ENCODE measurements at places on chromosomes 7 and 10. TPM values are rescaled to one million over a fixed set of nuclear protein-coding genes. Genes with fewer than 3 reads are reported as not detected.

DNA sequence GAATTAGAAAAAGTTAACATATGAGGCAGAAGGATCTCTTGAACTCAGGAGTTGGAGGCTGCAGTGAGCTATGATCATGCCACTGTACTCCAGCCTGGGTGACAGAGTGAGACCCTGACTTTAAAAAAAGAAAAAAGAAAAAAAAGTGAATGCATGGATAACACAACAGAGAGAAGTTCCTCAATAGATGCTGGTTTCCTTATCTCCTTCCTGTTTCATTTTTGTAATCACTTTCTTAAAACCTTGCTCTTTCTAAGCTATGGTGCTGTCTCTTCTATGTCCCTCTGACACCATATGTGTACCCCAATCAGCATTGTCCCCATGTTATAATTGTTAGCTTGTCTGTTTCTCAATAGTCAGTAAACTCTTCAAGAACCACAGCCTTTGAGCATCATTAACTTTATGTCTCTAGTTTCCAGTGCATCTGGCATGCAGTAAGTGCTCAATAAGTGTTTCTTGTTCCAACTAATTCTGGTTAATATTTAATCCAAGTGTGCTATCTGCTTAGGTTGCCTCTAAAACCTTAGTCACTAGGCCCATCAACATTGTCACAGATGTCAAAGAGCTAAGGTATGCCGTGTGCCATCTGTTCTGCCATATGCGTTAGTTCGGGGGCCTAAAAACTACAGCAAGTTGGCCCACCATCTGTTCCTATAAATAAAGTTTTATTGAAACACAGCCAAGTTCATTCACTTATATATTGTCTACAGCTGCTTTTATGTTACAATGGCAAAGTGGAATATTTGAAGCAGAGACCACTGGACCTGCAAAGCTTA, 36.2 kb downstream of the MPP7 start:
- DNase-seq: no peak

- peak; percentile 87 for DNase-seq
Measured at GRCh38 chr7:28041508-28042314, 138.9 kb downstream of the JAZF1 start.

- DNase-seq: no peak
Measured at GRCh38 chr7:26546508-26547053, 254.9 kb downstream of the SNX10 start.

DNA sequence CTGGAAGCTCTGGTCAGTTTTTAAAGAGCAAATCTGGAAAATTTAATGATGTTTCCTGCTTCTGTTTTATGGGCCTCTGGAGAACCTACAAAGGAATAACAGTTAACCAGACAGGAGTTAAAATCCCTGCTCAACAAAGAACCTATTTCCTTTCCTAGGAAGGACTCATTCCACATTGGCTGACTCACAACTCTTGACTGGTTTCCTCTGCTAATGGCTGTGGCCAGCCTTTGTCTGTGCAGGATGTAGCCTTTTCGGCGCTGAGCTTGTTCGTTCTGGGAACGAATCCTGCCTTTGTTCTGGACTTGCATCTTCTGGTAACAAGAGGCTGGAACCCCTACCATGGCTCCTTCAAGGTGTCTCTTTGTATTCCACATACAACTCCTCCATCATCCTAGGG, 112.8 kb upstream of the PDCD4 start:
- DNase-seq: no peak

GRCh38 chr10:72810976-72811375, 82.6 kb upstream of the OIT3 start:
- no peak for DNase-seq

GRCh38 chr10:130141878-130142277, 5.7 kb downstream of the GLRX3 start:
- no peak for DNase-seq

The SLC26A5 gene
- polyA plus RNA-seq: not detected

- peak; percentile 84 for DNase-seq
Measured at GRCh38 chr10:69716711-69717560, 84.8 kb upstream of the COL13A1 start.

GRCh38 chr10:5479481-5480161, 19.7 kb downstream of the CALML5 start:
- DNase-seq: no peak

DNA sequence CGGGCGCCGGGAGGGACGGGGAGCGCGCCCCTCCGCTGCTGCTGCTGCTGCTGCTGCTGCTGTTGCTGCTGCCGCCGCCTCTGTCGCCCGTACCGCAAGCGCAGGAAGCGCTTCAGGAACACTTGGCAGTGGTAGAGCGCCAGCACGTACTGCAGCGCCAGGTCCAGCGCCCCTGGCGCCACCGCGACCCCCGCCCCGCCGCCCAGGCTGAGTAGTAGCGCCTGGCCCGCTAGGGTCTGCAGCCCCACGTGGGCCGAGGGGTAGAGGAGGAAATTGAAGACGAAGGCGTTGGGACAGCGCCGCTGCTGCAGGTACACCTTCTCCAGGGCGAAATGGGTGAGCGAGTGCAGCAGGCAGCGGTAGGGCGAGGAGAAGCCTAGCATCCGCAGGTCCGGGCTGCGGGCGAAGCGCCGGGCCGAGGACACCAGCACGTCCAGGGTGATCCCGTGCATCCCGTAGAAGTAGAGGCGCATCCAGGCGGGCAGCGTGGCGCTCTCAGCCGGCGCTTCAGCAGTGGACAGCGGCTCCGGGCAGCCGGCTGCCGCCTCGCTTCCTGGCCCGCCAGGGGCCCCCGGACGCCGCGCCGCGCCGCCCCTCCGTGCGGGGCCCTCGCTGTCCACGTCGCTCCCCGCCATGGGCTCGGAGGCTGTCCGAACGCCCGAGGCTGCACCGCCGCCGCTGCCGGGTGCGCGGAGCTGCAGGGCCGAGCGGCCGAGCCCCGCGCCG, at the start of gene TMEM229A:
TMEM229A (minus strand) TSS at position 699 of the 726 bp plus-strand sequence; CDS start at position 635, 64 bp downstream.
- peak; percentile 22 for DNase-seq

DNA sequence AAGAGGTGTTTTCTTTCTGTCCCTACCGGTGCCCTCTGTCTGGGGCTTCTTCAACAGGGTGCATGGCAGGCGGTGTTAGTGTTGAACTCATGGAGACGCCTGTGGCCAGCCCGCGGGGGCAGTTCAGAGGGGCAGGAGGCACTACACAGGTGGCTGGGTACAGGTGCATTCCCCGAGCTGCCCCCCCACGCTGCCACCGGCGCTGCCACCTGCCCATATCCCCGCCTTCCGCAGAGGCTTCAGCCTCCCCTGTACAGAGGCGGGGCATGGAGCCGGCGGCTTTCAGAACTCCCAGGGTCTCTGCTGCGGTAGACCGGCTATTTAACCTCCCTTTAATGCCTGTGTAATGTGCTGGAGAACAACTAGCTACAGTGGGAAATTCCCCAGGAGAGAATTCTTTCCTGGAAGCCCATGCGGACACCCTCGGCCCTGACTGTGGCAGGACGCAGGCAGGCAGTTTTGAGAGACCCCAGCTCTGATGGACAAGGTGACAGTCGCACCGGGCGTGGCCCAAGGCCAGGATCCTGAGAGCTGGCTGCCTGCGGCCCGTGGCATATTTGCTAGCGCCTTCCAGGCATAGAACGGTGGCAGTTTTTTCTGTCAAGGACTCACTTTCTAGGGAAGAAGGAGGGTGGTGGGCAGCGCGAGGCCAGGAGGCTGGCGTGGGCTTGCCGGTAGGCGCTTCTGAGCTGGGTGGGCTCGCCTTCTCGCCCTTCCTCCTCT, 53.7 kb upstream of the ZNF32 start:
- no peak for DNase-seq

The WDR86 gene
- 0.28 TPM for polyA plus RNA-seq

- no peak for DNase-seq
Measured at GRCh38 chr7:39458061-39458745, 108.0 kb upstream of the YAE1 start.

GRCh38 chr10:112131996-112132395, 51.6 kb downstream of the GPAM start:
- DNase-seq: no peak

- DNase-seq: no peak
Measured at GRCh38 chr7:50376056-50376820, 71.7 kb downstream of the IKZF1 start.

- DNase-seq: no peak
Measured at GRCh38 chr7:44386139-44386913, 60.9 kb upstream of the CAMK2B start.

- no peak for DNase-seq
Measured at GRCh38 chr7:867001-867405, 9.4 kb upstream of the GET4 start.

DNA sequence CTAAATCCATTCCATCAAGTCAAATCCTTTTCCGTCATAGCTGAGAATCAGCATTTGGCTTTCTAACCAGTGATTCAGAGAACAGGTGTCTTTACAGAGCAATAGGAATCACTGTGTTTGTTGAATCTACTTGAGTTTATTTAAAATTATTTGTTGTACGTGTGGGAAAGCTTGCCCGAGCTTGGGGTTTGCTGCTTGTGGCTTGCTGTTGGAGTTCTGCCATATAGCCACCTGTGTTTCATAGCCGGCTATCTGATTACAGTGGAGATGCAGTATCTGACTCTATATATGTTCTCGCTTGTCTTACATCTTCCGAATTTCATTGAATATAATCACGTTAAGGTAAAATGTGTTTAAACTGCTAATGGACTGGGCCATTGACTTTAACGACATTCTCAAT, 274.3 kb upstream of the MKI67 start:
- DNase-seq: no peak

GRCh38 chr7:44216019-44216418, 15.2 kb downstream of the YKT6 start:
- DNase-seq: no peak

GRCh38 chr10:26000971-26001370, 66.9 kb downstream of the MYO3A start:
- no peak for DNase-seq

The FANK1 gene
- polyA plus RNA-seq: 3.4 TPM

GRCh38 chr7:131385039-131385605, 57.4 kb downstream of the MKLN1 start:
- no peak for DNase-seq

The RADIL gene
- 1.5 TPM for polyA plus RNA-seq

The CYP26A1 gene
- polyA plus RNA-seq: 10.8 TPM

The HMX3 gene
- polyA plus RNA-seq: not detected

DNA sequence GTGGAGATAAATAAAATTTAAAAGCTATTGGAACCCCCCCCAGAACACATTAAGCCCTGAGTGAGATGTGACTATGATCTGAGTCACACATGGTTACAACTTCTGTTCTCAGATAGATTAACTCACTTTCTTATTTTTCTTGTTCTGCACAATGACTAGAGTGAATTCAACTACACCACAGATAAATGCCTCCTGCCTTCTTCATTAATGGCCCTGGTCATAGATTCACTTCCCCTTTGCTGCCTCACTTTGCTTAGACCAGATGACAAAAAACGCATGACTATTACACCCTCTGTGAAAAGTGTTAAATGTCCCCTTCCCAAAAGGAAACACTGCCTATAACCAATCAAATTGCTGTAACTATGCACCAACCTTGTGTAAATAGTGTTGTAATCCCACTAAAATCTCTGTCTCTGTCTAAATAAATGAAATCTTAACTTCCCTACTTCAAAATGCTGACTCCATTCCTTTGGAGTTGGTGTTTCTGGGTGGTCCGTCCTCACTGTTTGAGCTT, 49.4 kb downstream of the AKR1D1 start:
- DNase-seq: peak; percentile 11

GRCh38 chr10:27801171-27801785, 55.7 kb upstream of the MKX start:
- no peak for DNase-seq

The H2BK1 gene
- polyA plus RNA-seq: not detected

- no peak for DNase-seq
Measured at GRCh38 chr7:134520130-134520529, 7.2 kb upstream of the AKR1B10 start.

DNA sequence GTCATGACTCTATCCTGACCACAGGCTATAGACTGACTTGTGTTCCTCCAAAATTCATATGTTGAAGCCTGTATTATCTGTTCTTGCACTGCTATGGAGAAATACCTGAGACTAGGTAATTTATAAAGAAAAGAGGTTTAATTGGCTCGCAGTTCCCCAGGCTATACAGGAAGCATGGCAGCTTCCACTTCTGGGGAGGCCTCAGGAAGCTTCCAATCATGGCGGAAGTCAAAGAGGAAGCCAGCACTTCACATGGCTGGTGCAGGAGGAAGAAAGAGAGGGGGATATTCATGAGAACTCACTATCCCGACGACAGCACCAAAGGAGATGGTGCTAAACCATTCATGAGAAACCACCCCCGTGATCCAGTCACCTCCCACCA, 84.3 kb upstream of the KDM7A start:
- no peak for DNase-seq

The PCLO gene
- 0.70 TPM for polyA plus RNA-seq
